NCI-H1105 (cell line): ENCODE measurements at places on chromosomes 7 and 10.

DNA sequence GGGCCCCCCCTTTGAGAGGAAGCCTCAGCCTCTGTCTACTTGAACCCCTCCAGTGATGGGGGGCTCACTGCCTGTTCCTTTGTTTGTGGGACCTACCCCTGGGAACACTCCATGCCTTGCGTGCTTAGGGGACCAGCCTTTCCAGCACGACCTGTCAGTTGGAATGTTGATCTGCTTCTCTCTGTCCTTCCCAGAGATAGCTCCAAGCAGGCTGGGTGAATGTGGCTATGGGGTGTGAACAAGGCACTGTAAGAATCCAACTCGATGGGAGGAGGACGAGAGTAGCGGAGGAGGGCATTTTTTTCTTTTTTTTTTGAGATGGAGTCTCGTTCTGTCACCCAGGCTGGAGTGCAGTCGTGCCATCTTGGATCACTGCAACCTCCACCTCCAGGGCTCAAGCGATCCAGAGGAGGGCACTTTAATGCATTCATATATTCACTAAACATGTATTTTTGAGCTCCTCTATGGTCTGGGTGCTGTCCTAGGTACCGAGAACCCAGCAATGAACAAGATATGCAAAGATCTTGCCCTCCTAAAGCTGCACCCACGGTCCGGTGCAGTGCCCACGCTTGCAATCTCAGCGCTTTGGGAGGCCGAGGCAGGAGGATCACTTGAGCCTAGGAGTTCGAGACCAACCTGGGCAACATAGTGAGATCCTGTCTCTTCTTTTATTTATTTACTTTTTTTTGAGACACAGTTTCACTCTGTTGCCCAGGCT is 8.5 kb downstream of the CLIP2 start:
- DNase-seq: no peak

DNA sequence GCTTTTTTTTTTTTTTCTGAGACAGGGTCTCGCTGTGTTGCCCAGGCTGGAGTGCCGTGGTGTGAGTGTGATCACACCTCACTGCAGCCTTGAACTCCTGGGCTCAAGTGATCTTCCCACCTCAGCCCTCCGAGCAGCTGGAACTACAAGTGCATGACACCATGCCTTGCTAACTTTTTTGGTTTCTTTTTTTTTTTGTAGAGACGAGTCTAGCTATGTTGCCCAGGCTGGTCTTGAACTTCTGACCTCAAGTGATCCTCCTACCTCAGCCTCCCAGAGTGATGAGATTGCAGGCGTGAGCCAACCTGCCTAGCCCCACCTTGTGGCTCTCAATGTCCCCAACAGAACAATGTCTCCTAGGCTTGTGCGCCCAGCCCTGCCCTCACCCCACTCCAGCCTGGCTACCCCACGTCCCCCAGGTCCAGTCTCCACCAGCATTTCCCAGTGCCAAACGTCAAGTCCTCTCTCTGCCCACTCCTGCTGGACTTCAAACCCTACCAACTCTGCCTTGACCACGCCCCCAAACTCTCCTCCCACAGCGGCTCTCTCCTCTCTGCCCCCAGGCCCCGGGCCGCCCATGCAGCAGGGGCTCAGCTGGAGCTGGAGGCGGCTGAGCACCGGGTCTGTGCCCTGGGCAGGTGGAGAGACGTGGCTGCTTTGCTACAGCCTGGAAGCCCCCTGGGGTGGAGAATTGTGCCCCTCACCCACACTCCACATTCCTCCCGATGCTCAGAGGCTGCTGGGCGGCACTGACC is 18.9 kb downstream of the BHLHA15 start:
- DNase-seq: no peak

DNA sequence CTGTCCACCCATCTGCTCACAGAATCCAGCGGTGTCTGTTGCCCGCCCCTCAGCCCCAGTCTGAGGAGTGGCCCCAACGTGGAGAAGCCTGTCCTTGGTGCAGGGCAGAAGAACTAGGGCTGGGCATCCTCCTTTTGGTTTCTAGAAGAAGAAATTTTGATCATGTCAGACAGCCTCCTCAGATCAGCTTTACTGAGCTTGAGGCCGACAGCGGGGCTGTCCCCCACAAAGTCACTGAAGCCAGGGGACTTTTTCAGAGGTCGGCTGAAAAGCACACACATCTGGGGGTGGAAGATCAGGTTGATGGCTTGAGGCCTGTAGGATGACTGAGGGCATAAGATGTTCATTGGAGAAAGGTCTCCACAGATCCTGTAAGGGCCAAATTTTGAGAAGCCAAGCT is 767.9 kb downstream of the GRID1 start:
- no peak for DNase-seq

GRCh38 chr10:37619336-37619735 is 238.1 kb downstream of the ZNF248 start:
- no peak for DNase-seq

DNA sequence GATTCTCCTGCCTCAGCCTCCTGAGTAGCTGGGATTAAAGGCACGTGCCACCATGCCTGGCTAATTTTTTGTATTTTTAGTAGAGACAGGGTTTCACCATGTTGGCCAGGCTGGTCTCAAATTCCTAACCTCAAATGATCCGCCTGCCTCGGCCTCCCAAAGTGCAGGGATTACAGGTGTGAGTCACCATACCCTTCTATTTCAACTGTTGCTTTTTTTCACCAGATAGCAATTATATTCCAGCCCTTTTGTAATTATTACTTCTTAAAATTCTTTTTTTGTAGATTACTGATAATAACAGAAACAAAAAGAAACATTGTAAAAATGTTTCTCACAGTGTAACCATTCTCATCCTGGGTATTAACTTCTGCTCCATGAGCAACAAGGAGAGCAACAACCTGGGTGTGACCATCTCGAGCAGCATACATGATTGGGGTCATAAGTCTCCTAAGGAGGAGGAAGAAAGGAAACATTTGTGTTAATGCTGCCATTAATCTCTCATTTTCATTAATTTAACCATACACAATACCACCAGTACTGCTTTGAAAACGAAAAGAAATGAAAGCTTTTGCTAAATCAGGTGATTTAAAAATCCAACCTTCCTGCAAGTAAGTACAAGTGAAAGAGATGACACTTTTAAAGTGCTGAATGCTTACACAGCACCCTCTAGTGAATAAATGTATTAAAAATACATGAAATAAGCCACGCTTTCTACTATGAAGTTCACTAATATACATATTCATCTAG is 41.8 kb downstream of the ASZ1 start:
- no peak for DNase-seq

- DNase-seq: no peak
Observed at GRCh38 chr10:72682638-72683037, 9.3 kb upstream of the MCU start.

- no peak for DNase-seq
Observed at GRCh38 chr7:46848944-46849343, 733.0 kb downstream of the TNS3 start.

DNA sequence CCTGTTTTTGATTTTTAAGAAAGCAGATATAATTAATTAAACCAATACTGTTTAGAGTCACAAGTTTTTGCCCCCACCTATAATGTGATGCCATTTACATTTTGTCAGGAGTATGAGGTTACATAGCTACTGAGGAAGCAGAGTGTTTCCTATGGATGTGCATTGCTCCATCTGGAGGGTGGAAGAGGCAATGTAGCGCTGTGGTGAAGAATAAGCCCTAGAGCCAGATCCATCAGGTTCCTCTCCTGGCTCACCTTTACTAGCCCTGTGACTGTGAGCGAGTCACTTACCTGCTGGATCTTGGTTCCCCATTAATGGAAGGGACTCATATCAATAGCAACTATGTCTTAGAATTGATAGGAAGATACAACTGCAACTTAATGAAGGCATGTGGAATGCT is 216.0 kb downstream of the GPAM start:
- no peak for DNase-seq

- no peak for DNase-seq
Observed at GRCh38 chr7:30201921-30202320, 67.1 kb downstream of the MTURN start.

GRCh38 chr10:99612167-99612831 is 7.9 kb downstream of the SLC25A28 start:
- DNase-seq: no peak

DNA sequence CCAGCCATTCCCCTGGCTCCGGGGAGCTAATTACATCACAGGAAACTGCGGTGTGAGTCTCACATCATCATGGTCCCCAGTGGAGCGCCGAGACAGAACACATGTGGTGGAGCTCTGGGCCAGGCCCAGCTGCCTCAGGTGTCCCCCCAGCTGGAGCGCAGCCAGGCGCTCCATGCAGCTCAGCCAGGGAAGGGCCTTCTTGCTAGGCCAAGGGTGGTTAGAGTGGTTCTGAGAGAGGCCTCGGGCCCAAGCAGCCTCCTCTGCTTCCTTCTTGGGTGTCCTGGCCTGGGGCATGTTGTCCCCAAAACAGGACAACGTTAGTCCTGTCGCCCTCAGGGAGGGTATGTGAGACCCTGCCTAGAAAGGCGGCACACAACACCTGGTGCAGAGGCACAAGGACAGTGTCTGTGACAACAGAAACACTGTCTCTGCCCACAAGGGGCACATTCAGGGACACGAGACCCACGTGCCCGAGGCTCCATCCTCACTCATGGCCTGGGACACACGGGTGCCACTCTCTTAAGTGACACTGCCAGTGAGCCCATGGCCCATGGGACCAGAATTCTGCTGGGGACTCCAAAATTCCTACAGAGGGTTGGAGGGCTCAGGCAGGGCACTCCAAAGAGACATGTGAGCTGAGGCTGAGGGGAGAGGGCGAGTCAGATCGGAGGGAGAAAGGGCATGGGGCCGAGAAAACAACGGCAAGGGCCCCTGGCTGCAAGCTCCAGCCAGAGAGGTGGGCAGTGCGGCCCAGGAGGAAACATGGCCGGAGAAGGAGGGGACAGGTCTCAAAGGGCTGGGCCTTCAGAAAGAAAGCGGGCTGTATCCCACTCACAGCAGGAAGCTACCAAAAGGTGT is 37.0 kb upstream of the RET start:
- DNase-seq: no peak

GRCh38 chr10:113384181-113384580 is 168.7 kb upstream of the HABP2 start:
- DNase-seq: no peak

- no peak for DNase-seq
Observed at GRCh38 chr10:88494537-88494936, 88.6 kb downstream of the RNLS start.

GRCh38 chr10:129491123-129491734 is 24.2 kb downstream of the MGMT start:
- DNase-seq: no peak

DNA sequence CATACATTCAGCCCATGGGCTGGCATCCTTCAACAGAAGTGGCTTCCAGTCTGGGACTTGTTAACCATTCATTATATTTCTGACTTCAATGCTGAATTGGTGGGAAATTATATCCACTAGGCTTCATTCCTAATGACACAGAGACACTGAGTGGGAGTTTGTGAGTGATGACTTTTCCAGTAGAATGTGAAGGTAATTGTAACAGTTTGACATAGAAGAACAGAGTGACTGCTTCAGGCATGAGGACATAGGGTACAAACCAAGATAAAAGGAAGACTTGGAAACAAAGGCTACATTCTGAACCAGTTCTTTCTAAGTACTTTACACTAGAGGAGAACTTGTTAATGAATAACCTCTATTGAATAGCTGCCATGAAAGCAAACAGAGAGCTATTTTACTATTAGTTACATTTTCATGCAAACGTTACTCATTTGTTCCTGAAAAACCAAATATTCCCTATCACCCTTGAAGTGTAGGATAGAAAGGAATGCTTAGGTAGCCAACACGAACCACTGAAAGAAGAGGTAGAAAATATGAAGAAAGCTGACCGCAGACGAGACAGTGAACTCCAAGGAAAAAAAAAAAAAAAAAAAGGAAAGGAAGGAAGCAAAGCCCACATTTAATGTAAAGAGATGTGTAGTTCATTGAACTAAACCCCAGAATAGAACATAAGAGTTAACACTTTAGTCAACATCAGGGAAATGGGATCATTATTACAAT is 237.0 kb upstream of the SEMA3C start:
- no peak for DNase-seq

GRCh38 chr10:78197628-78198272 is 164.1 kb downstream of the RPS24 start:
- no peak for DNase-seq

DNA sequence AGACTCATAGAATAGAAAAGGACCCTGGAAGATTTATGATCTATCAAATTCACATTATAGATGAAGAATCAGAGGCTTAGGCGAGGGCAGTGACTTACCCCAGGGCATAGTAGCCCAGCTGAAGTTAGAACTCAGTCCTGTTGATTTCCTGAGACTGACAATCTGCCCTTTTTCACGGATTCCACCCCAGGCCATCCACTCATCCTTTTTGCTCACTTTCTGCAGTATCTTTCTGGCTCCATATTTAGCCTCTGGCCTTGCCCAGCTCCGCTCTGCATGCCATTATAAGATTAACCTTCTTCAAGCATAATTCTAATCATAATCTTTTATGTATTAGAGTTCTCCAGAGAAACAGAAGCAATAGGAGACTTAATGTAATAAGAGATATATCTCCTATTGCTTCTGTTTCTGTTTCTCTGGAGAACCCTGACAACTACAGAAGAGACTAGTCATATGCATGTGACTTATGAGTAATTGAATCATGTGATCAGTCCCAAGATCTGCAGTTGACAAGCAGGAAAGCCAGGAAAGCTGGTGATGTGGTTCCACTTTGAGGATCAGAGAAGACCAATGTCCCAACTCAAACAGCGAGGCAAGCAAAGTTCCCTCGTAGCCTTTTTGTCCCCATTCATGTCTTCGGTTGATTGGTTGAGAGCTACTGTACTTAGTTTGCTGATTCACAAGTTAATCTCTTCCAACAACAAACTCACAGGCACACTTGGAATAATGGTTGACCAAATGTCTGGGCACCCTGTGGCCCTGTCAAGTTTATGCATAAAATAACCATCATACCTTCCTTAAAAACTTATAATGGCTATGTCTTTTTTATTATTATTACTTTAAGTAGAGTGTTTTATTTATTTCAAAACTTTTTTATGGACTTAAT is 412.1 kb downstream of the SUGCT start:
- DNase-seq: no peak

DNA sequence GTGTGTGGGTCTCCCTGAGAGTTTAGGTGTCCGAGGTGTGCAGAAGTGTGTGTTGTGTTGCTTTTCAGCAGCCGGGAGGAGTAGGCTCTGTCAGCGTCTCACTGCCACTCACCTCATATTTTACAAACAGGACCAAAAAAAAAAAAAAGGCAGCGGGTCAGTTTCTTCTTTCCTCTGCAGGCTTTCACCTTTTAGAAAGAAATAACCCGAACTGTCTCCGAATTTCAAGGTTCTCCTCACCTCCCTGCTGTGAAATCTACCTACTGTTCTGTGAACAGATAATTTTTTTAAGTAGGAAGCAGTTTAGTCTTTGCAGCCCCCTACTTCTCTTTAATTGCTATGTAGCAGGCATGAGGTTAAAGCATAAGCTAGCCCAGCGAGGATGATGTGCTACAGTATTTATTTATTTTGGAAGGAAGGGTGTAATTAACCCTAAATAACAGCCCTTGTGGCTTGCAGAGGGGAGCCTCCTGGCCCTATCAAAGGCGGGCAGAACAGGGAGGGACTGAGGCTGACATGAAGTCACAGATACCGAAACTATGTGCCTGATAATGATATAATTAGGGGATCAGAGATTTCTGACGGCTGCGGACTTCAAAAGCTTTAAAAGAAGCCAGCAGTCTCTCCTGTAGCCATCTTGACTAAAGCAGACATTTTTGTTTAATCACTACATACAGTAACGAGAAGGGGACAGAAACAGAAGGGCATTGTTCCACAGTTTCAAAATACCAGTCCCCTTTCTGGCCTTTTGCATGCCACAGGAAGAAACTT is 1.6 kb downstream of the BAMBI start:
- DNase-seq: peak; percentile 25
